ENCODE measurements at places on chromosomes 7 and 10.
A peak's percentile ranks its signal among the peaks of the same experiment; 100 is the strongest.

DNA sequence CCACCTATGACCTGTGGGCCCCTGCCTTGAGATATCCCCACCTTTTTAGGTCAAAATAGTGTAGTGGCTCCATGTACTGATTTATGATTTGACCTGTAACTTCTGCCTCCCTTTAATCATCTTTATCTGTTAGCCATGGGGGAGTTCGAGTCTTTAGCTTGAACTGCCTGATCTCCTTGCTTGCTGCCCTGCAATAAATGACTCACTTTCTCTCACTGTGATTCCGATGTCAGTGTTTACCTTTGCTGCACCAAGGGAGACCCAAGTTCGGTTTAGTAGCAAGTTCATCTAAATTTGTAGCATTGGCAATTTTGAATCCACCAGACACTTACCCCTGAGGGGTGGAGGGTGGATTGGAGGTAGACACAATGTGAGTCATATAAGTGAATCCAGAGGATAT, 814.6 kb upstream of the AUTS2 start:
- DNase-seq = no peak

- DNase-seq = peak; percentile 22
Measured at GRCh38 chr10:91051829-91052228, 130.9 kb upstream of the ANKRD1 start.

- no peak for DNase-seq
Measured at GRCh38 chr7:134527979-134528371, 608 bp downstream of the AKR1B10 start.

GRCh38 chr10:46540412-46541016, 15.9 kb downstream of the GPRIN2 start:
- DNase-seq = no peak

DNA sequence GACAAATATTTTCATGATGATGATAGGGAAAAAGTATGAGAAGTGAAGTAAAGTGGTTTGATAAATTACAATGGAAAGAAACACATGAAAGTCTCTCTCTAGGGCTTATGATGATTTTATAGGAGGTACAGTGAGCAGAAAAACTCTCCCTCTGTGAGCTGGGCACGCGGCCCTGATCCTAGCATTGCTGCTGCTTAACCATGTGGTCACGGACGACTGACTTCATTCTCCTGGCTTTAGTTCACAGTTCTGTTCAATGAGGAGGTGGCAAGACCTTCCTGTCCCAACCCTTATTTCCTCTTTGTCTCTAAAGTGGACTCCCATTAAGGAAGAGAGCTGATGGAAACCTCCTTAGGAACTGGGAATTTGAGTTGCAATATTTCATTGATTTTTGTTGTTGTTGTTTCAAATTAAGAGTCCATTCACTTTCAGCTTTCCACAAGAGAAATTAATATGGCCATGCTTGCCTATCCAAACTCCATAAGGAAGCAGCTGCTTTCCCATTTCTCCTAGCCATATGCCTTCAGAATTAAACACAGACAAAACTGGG, 8.2 kb upstream of the PON3 start:
- DNase-seq = no peak

GRCh38 chr10:6328699-6329423, 126.1 kb downstream of the PFKFB3 start:
- DNase-seq = no peak

Measured in NCI-H2081 treated with DMSO at 0.1 percent for 48 hours (cell line).